ENCODE measurements at places on chromosomes 6 and 20.

DNA sequence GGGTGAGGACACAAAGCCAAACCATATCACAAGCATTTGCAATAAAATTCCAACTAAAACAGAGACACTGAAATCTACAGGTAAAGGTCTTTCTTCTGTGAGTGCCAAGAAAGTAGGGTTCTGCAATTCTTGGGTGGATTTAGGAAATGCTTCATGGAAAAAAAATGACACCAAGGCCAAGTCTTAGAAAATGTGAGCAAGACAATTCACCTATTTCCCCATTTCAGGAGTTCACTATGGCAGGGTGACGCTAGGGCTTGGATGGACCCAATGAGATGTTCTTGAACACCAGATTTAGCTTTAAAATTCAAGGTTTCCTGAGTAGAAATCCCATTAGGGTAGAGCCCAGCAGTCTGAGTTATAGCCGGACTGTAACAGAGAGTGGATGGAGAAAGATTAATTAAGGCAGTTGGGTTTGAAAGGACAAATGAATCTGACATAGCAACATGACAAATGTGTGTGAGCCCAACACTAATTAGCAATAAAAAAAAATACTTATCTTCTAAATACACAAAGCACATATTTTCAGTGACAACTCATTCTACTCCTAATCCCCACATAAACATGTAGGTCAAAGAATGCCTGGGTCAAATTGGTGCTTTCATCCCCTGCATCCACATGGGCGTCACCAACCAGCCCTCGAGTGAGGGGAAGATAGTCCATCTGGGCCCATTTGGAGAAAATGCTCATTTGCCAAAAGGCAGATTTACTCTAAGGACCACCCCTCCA is 180.4 kb upstream of the JARID2 start:
- H3K36me3 ChIP-seq: no peaks in the 10 kb centered on the region
- peak overlapping the region; percentile 85 for H3K27ac ChIP-seq
- H3K27me3 ChIP-seq: peaks cover 17% of the 10 kb centered on the region
- peaks cover 19% of the 10 kb centered on the region for H3K4me1 ChIP-seq

GRCh38 chr6:38432079-38432478 is 207.7 kb downstream of the BTBD9 start:
- H3K27me3 ChIP-seq: no peaks in the 10 kb centered on the region
- H3K4me1 ChIP-seq: peaks cover 10% of the 10 kb centered on the region
- no peak overlapping the region for H3K27ac ChIP-seq
- no peak for DNase-seq
- no peak overlapping the region for H3K4me3 ChIP-seq

DNA sequence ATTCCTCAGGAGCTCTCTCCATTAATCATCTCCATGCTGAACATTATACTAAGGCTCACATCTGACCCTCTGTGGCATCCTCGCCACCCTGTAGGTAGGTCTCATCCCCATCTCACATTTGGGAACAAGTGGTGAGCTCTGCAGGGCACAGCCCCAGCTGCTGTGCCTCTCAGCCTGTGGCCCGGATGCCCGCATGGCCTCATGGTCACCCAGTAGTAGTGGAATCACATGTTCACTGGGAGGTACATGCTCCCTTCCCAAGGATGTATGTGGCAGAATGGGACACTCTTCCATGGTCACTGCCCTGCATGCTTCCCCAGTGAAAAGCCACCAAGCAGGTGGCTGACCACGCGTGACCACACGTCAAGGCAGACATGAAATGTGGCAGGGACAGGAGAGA is 26.3 kb upstream of the APMAP start:
- H3K27ac ChIP-seq: peak overlapping the region; percentile 29
- H3K36me3 ChIP-seq: no peaks in the 10 kb centered on the region
- no peak for DNase-seq
- peaks cover 26% of the 10 kb centered on the region for H3K4me1 ChIP-seq

- no peak overlapping the region for H3K4me3 ChIP-seq
- DNase-seq: no peak
- peaks cover 21% of the 10 kb centered on the region for H3K36me3 ChIP-seq
- no peak overlapping the region for H3K27ac ChIP-seq
- H3K4me1 ChIP-seq: peaks cover 6% of the 10 kb centered on the region
These were observed 7.3 kb downstream of the STK38 start for GRCh38 chr6:36539814-36540568.

GRCh38 chr20:3795511-3796468 is at the start of gene CDC25B:
TSS of gene CDC25B (plus strand) at chr20:3796310. CDS start at chr20:3796532, 222 bp downstream.
- peak; percentile 75 for DNase-seq
- H3K4me1 ChIP-seq: peaks cover 35% of the 10 kb centered on the region
- H3K27me3 ChIP-seq: no peaks in the 10 kb centered on the region
- H3K36me3 ChIP-seq: no peaks in the 10 kb centered on the region
- peak within 1 kb of the TSS; percentile 84 for H3K4me3 ChIP-seq
- peak within 1 kb of the TSS; percentile 93 for H3K27ac ChIP-seq

- peaks cover 8% of the 10 kb centered on the region for H3K4me1 ChIP-seq
- no peak overlapping the region for H3K27ac ChIP-seq
- H3K27me3 ChIP-seq: no peaks in the 10 kb centered on the region
- no peak overlapping the region for H3K4me3 ChIP-seq
These were observed 23.6 kb upstream of the LMBRD1 start for GRCh38 chr6:69820438-69820837.

DNA sequence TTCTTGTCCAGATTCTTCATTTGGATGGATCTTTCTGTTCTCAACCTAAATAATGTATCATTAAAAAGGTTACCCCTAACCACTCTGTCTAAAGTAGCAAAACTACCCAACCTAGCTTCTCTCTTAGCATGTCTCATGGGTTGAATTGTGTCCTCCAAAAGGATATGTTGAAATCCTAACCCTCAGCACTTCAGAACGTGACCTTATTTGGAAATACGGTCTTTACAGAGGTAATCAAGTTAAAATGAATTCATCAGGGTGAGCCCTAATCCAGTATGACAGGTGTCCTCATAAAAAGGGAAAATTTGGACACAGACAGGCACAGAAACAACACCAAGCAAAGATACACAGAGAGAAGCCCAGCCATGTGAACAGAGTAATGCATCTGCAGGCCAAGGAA is 6.1 kb upstream of the FRK start:
- no peak overlapping the region for H3K4me3 ChIP-seq
- peaks cover 4% of the 10 kb centered on the region for H3K27me3 ChIP-seq
- H3K4me1 ChIP-seq: peaks cover 9% of the 10 kb centered on the region

GRCh38 chr6:85464260-85464644 is 14.4 kb downstream of the NT5E start:
- H3K4me3 ChIP-seq: no peak overlapping the region
- DNase-seq: no peak
- H3K27ac ChIP-seq: no peak overlapping the region

GRCh38 chr6:136520517-136520916 is 29.7 kb downstream of the MAP7 start:
- H3K4me3 ChIP-seq: no peak overlapping the region
- DNase-seq: no peak
- H3K27me3 ChIP-seq: no peaks in the 10 kb centered on the region
- no peak overlapping the region for H3K27ac ChIP-seq

DNA sequence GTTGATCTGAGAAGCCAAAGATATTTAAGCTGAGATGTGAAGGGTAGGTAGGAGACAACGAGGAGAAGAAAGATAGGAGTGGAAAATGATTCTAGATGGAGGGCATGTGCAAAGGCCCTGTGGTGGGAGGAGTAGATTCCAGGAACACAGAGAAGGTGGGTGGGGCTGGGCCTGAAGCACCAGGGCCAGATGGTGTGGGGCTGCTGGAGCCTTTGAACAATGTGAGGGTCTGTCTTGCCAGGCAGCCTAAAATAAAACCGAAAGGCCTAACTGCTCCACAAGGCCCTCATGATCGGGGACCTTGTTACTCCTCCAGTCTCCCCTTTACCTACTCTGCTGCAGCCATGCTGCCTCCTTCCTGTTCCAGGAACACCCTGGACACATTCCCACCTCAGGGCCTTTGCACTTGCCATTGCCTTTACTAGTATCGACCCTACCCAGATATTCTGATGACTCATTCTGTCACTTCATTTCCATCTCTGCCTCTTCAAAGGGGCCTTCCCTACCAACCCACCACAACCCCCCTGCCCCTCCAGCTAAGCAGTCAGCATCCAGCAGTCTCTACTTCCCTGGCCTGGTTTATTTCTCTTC is 20.0 kb downstream of the FAM110A start:
- H3K4me3 ChIP-seq: no peak overlapping the region
- H3K36me3 ChIP-seq: peaks cover 1% of the 10 kb centered on the region
- H3K27me3 ChIP-seq: no peaks in the 10 kb centered on the region
- no peak overlapping the region for H3K27ac ChIP-seq

DNA sequence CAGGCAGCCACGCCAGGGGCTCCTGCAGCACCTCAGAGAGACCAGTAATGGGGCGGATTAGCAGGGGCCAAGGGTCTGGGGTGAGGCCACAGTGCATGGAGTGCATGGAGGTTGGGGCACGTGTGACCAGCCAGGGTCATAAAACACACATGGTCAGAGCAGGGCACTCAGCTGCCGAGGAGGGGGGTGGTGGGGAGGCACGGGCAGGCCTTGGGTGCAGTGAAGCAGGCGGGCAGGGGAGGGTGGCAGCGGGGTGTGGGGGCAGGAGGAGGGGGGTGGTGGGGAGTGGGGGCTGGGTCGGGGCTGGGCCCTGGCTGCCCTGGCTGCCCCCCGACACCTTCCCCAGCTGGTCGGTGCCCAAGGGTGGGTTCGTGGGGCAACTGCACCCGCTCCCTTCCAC is 23.7 kb upstream of the NTSR1 start:
- peaks cover 2% of the 10 kb centered on the region for H3K4me1 ChIP-seq
- DNase-seq: no peak
- H3K27me3 ChIP-seq: peaks cover 19% of the 10 kb centered on the region

- no peak overlapping the region for H3K27ac ChIP-seq
- H3K36me3 ChIP-seq: no peaks in the 10 kb centered on the region
- H3K27me3 ChIP-seq: no peaks in the 10 kb centered on the region
- no peak overlapping the region for H3K4me3 ChIP-seq
- DNase-seq: no peak
- H3K4me1 ChIP-seq: no peaks in the 10 kb centered on the region
These were observed 911.4 kb upstream of the FLRT3 start for GRCh38 chr20:15248618-15249395.

DNA sequence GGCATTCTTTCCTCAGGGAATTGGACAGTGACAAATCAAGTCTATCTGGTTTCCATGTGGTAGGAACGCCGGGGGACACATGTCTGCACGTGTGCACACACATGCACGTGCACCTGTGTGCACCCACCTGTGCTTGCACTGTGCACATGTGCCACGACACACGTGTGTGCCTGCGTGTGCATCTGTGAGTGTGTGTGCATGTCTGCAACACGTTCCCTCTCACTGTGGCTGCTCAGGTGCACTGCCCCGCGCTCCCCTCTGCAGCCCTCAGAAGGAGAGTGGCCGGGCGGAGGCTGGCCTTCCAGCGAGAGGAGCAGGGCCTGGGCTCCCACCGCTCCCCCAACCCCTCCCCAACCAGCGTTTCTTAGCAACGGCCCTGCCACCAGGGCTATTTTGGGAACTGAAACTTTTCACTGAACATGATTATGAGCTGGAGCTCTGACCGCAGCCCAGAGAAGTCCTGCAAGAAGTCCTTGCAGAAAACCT is 147.8 kb downstream of the PHACTR3 start:
- H3K4me3 ChIP-seq: no peak overlapping the region
- no peak for DNase-seq
- no peaks in the 10 kb centered on the region for H3K36me3 ChIP-seq
- H3K4me1 ChIP-seq: no peaks in the 10 kb centered on the region
- peaks cover 53% of the 10 kb centered on the region for H3K27me3 ChIP-seq

- H3K27me3 ChIP-seq: no peaks in the 10 kb centered on the region
- H3K36me3 ChIP-seq: peaks cover 19% of the 10 kb centered on the region
- H3K4me3 ChIP-seq: no peak overlapping the region
- H3K4me1 ChIP-seq: peaks cover 5% of the 10 kb centered on the region
- H3K27ac ChIP-seq: no peak overlapping the region
These were observed 48.5 kb downstream of the MAP1LC3A start for GRCh38 chr20:34607066-34607465.

DNA sequence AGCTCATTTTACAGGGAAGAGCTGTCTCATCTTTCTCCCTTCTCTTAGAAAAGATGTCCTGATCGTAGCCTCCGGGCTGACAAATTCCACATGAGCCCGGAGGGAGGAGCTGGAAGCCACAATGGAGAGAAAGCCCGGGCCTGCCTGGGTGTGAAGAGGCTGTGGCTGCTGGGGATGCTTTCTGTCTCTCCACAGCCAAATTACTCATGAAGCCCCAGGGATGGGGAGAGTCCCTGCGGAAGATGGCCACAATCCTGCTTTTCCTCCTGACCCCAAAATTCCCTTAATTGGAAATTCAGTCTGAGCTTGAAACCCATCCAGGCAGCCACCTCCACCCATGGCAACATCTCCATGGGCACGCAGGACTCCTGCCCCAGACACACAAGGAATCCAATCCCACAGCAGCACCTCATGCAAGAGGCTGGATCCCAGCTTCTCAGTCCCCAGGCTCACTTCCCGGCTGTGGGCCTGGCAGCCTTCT is 32.4 kb downstream of the JPH2 start:
- no peaks in the 10 kb centered on the region for H3K4me1 ChIP-seq
- peaks cover 1% of the 10 kb centered on the region for H3K36me3 ChIP-seq
- DNase-seq: no peak
- no peak overlapping the region for H3K27ac ChIP-seq
- H3K4me3 ChIP-seq: no peak overlapping the region

- no peaks in the 10 kb centered on the region for H3K36me3 ChIP-seq
- H3K4me3 ChIP-seq: no peak overlapping the region
- no peak for DNase-seq
- H3K27ac ChIP-seq: no peak overlapping the region
These were observed 213.5 kb downstream of the RFPL4B start for GRCh38 chr6:112560651-112561050.

DNA sequence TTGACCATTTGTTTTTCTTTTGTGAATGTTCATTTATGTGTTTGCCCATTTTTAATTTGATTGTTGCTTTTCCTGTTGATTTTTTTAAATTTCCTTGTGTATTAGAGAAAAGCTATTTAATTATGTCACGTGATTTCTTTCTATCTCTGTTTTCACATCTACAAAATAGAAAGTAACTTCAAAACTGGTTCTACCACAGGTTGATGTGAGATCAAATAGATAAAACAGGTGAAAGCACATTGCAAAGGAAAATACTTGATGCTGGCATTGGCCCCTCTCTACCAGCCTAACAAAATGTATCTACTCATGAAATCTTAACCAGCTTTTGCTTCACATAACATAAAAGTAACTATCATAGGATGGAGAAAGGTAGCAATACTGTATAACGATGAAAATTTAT is 129.2 kb downstream of the TMEM242 start:
- peaks cover 32% of the 10 kb centered on the region for H3K36me3 ChIP-seq
- H3K4me3 ChIP-seq: no peak overlapping the region
- no peak overlapping the region for H3K27ac ChIP-seq
- no peaks in the 10 kb centered on the region for H3K27me3 ChIP-seq
- H3K4me1 ChIP-seq: peaks cover 5% of the 10 kb centered on the region

All from progenitor cell of endocrine pancreas (in vitro differentiated cells).